ENCODE measurements at places on chromosomes 1 and 21.

GRCh38 chr1:246278371-246278770, 228.7 kb downstream of the SMYD3 start:
- DNase-seq, result no peak

DNA sequence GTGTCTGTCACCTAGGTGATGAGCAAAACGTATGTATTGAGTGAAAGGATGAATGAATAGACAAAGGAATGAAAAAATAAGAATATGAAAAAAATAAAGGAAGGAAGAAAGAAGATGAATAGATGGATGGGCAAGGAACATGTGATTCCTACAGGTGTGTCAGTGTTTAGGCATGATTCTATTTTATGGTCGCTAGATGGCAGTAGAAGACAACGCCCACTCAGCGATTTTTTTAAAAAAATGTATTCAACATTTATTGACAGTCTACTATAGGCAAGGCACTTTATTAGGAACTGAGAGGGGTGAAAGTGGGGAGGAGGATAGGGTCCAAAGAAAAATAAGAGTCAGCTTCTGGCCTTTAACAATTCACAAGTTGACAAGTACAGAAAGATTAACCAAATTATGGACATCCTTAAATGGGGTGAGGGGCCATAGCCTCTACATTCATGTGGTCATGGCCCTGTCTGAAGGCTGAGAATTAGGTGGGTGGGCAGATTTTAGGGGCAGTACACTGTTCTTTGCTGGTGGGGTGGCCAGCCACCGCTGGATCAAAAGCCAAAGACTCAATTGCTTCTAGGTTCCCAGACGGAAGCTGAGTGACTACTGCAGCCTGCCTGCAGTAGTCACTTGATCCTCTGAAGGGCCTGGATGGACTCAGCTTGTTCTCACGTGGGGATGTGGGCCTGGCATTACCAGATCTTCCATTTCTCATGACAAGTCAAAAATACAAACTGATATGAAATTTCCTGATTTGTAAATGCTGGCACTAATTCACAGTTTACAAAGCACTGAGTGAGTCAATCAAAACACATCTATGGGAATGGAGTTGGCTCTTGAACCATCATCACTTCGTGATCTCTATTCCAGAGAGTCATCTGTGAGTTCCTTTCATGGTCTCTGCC, 83.9 kb downstream of the FASLG start:
- DNase-seq, result no peak

DNA sequence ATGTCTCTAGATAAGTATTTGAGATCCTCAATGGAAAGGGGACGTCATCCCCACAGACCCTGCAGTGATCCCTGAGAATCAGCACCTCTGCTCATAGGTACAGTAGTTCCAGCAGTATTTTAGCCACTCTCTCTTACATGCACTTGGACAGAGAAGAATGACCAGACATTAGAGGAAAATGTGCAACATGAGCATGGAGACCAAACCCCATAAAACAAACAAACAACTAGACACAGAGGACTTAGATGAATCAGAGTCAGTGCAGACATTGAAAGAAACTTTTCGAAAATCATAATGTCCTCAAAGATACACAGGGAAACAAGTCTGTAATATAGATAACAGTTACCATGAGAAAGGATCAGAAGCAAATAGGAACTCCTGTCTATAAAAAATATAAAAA, 108.2 kb downstream of the LYPLAL1 start:
- no peak for DNase-seq

DNA sequence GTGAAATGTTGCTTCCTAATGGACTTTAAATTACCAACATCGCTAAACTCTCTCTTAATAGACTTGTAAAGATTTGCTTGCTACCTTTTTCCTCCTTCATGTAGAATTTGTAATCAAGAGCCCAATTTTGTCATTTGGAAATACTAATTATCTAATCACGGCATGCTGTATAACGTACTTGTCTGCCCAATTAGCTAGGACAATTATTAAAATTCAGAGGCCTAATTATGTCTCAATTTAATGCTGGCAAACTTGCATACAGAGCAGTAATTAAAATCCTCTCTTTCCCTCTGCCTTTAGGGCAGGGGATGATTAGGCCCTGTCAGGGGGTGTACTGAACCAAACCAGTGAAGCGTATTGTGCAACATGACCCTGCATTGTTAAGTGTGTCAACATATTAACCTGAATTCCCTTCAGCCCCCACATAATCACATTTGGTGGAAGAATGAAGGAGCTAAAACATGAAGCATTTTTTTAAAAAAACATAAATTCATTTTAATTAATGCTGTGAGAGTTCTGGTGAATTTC, 137.4 kb upstream of the BARHL2 start:
- no peak for DNase-seq

GRCh38 chr1:2382621-2383361, 8.6 kb downstream of the MORN1 start:
- DNase-seq, result no peak

Measured in T-helper 2 cell treated with Interferon-gamma antibody and Interleukin-4, amounts not matched to agents 5 μg/mL and 100 μg/mL, for 36 hours (primary cell).